ENCODE measurements at places on chromosomes 6 and 20. TPM values are rescaled to one million over a fixed set of nuclear protein-coding genes. Genes with fewer than 3 reads are reported as not detected.

- DNase-seq: no peak
These were observed 396.0 kb downstream of the TBC1D32 start for GRCh38 chr6:120938164-120938875.

DNA sequence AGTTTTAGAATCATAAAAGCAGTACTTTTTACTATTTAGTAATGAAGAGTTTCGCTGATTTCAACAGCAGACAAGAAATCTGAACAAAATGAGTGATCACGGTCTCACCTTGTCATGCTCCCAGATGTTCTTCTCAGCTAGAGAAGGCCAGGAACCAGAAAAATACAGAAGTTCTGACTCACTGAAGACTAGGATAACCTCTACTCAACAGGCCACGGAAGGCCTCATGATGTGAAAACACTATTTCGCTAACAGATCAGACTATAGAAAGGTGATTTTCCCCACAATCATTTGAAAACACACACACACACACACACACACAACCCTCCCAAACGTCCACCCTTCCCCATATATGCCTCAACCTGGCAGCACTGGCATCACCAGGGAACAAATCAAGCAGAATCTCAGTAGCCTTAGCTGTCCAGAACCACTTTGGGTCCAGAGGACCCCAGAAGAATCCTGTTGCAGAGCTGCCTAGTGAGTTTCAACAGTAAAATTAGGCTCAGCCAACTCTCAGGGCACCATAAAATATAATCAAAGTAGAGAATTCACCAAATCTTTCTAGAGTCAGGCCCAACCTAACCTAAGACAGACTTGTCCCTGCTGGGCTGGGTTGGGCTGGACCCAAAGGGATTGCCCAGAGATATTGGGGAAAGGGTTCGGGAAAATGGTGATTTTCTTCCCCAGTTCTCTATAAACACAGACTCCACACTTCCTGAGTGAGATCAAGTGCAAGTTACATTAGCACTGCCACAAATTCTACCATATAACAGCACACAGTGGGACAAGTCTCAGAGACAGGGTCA is 7.9 kb downstream of the EXOC2 start:
- DNase-seq: no peak

GRCh38 chr20:32709632-32710121 is 33.6 kb downstream of the COMMD7 start:
- DNase-seq: no peak

DNA sequence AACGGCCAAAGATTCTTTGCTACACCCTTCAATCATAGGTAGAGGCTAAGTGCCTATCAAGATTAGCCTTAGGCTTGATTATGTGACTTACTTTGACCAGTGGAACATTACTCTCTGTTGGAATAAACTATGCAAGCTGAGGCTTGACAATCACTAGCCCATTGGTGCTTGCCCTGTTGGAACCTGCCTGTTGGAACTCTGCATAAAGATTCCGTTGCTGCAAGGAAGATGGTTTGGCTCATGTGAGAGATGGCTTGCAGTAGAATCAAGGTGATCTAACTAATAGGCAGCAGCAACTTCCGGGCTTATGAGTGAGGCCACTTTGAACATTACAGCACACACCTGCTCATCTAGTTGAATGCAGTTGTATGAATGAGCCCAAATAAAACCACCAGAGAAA is 227.7 kb upstream of the TSHZ2 start:
- no peak for DNase-seq

- DNase-seq: no peak
These were observed 9.6 kb downstream of the KCNS1 start for GRCh38 chr20:45091366-45091765.

DNA sequence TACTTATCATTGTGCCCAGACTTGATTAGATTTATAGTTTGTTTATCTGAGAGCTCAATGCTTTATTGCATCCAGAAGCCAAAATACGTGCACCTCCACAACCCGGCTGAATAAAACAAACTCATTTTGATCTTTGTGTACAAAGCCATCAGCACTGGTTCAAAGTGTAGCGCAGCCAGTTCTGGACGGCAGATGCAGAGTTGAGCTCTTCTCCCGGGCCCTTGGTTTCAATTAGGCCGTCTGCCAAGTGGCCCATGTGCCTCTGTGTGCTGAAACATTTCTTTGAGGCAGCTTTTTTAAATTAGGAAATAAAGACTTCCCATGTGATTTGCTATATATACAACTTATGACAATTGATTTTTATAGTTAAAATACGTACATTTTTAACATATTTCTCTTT is 96.2 kb upstream of the RSPO3 start:
- peak; percentile 12 for DNase-seq

DNA sequence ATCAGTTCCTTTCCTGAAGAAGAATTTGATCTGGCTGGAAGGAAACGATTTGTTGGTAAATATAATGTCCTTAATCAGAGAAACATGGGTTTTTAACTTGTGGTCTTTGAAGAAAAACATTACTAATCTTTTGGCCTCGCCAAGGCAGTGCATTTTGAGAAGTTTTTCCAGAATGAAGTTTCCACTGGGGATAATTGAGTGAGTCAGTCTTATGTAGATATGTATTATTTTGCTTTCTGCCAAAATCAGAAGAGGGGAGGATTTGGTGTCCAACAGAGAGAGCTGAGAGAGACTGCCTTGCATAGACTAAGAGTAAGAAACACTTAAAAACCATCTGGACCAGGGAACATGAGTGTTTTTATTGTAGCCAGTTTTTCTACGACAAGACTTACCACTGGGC is 79.9 kb downstream of the FNDC1 start:
- no peak for DNase-seq

- DNase-seq: no peak
These were observed 367 bp downstream of the C6orf62 start for GRCh38 chr6:24718449-24719124.

- no peak for DNase-seq
These were observed 120.6 kb upstream of the TMEM181 start for GRCh38 chr6:158439255-158439654.

DNA sequence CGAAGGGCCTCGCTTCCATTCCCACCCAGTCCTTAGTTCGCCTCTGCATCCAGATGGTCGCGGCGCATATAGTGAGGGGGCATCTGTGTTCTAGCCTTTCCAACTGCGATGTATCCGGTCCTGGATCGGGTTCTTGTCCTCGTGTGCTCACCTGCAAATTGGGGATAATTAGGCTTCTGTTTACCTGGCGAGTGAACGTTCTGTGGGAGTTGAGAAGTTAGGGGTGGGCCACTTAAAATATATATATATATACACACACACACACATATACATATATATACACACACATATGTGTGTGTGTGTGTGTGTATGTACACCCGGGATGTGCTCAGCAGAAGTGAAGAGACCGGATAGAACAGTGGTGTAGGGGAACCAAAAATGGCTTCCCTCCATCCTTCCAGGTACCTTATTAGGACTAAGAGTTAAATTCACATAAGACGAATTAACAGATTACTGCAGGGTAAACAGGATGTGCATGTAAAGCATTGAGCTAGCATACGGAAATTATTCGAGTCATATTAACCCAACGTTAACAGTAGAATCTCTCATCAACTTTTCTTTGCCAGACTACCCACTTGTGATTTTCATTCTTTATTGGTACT is 537 bp downstream of the CSTF1 start:
- DNase-seq: no peak

- no peak for DNase-seq
These were observed 100.9 kb upstream of the TCF21 start for GRCh38 chr6:133787859-133788505.

- DNase-seq: no peak
These were observed 71.1 kb upstream of the FOXQ1 start for GRCh38 chr6:1240766-1241318.

- no peak for DNase-seq
These were observed 5.8 kb downstream of the GABBR1 start for GRCh38 chr6:29626948-29627754.

GABRR1 gene
- polyA plus RNA-seq: 2.7 TPM

SAMD5 gene
- 16.5 TPM for polyA plus RNA-seq

GINS1 gene
- polyA plus RNA-seq: 19.3 TPM

RFX6 gene
- polyA plus RNA-seq: not detected

OR5V1 gene
- polyA plus RNA-seq: not detected

BHLHE23 gene
- polyA plus RNA-seq: not detected

DYNLT2 gene
- 10.5 TPM for polyA plus RNA-seq
